Stimulated activated CD8-positive, alpha-beta memory T cell treated with anti-CD3 and anti-CD28 coated beads, Interleukin-15, amount 100 ng/mL, for 1 hour (primary cell): ENCODE measurements at places on chromosomes 13 and 19.
A peak's percentile ranks its signal among the peaks of the same experiment; 100 is the strongest.

GRCh38 chr13:67437244-67437643 is 207.1 kb upstream of the PCDH9 start:
- no peak for DNase-seq

DNA sequence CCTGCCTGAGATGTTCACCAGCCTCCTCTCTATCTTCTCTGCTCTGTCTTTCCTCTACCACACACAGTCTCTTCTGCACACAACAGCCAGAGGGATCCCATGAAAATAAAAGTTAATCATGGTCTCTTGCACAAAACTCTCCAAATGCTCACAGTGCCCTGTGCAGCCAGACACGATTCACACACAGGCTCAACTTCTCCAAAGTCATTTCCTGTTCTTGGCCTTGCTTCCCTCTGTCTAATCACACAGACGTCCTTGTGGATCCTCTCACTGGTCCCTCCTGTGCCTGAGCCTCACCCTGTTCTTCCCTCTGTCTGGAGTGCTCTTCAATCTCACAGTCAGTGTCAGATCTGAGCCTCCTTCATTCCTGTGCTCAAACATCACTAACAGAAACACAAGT is 7.8 kb downstream of the SIGLEC12 start:
- DNase-seq, result no peak

GRCh38 chr13:66098931-66099628 is 1131.1 kb downstream of the PCDH9 start:
- no peak for DNase-seq

GRCh38 chr19:10320602-10321416 is 5.0 kb upstream of the FDX2 start:
- DNase-seq, result no peak

DNA sequence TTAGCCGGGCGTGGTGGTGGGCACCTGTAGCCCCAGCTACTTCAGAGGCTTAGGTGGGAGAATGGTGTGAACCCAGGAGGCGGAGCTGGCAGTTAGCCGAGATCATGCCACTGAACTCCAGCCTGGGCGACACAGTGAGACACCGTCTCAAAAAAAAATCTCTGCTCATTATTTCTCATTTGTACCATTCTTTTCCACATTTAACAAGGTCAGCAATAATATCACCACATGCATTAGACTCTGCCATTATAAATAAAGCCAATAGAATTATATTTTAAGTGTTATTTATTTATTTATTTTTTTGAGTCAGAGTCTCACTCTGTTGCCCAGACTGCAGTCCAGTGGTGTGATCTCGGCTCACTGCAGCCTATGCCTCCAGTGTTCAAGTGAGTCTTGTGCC is 24.2 kb downstream of the UGGT2 start:
- no peak for DNase-seq

DNA sequence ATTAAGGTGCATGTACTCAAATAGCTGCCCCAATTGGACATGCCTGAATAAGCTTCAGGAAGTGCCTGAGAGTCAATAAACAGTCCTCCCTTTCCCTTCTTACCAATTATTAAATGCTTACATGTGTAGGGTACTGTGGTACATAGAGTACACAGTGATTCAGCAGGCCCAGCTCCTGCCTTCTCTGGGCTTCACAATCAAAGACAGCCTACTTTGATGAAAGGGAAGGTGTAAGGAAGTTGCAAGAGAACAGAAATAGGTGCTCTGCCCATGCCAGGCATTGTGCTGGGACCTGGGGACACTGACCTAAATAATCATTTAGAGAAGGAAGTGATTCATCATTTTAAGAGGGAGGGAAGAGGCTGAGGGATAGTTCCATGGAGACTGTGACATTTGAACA is 17.2 kb downstream of the FRY start:
- no peak for DNase-seq

- no peak for DNase-seq
These were observed 60.0 kb downstream of the ZNF627 start for GRCh38 chr19:11657307-11657706.

DNA sequence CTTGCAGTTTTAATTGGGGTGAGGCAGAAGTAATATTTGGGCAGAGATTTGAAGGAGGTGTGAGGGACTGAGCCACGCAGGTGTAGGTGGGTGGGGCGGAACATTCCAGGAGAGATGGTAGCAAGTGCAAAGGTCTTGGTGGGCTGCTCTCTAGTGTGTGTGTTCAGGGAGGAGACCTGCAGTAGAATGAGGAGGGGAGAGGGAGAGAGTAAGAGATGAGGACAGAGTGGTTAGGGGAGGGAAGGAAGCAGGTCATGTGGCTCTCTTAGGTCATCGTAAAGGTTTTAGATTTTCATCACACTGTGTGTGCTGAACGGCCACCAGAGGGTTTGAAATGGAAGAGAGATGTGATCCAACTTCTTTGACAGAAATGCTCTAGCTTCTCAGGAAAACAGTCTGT is 33.5 kb downstream of the WASF3 start:
- DNase-seq, result no peak

DNA sequence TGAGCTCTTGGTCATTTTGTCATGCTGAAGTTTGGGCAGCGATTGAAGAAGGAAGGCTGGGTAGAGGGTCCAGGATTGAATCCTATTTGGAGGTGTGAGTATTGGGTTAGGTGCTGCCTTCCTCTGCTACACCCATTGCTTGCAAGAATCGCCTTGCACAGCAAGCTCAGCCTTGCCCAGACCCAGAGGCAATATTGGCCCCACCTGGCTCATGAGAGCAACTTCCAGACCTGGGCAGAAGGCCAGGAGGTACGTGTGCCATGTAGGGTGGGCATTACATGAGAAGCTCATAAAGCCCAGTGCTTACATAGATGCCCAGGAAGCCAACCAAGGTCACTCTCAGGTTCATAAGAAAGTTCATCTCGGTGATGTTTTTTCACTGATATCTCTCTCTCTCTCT is 718.0 kb downstream of the EFNB2 start:
- no peak for DNase-seq

GRCh38 chr13:29594710-29595379 is 643 bp downstream of the SLC7A1 start:
- DNase-seq, result peak; percentile 31

- DNase-seq, result no peak
These were observed at the start of gene TNNI3 for GRCh38 chr19:55157064-55157908. Gene TNNI3, minus strand, starts transcription at chr19:55157732. Its CDS starts 143 bp downstream, at chr19:55157589.

GRCh38 chr19:40640744-40641143 is 39.6 kb downstream of the LTBP4 start:
- no peak for DNase-seq

- no peak for DNase-seq
These were observed 8.6 kb downstream of the PLPPR2 start for GRCh38 chr19:11363881-11364280.

DNA sequence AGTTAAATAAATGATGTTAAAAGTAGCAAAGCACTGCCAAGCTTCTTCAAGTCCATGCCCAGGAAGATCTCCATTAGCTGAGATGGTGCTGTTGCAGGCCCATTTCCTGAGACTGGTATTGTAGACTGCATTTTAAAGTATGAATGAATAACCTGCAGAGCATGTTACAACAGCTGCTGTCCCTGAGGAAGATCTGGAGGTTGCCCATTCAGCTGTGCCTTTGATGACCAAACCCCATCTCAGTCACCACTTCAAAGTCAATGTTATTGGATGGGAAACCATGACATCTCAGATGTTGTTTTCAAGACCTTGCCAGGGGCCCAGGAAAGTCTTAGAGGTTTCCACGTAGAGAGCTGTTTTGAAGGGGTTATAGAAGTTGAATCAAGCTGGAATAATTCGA is 281.3 kb downstream of the MTUS2 start:
- no peak for DNase-seq

DNA sequence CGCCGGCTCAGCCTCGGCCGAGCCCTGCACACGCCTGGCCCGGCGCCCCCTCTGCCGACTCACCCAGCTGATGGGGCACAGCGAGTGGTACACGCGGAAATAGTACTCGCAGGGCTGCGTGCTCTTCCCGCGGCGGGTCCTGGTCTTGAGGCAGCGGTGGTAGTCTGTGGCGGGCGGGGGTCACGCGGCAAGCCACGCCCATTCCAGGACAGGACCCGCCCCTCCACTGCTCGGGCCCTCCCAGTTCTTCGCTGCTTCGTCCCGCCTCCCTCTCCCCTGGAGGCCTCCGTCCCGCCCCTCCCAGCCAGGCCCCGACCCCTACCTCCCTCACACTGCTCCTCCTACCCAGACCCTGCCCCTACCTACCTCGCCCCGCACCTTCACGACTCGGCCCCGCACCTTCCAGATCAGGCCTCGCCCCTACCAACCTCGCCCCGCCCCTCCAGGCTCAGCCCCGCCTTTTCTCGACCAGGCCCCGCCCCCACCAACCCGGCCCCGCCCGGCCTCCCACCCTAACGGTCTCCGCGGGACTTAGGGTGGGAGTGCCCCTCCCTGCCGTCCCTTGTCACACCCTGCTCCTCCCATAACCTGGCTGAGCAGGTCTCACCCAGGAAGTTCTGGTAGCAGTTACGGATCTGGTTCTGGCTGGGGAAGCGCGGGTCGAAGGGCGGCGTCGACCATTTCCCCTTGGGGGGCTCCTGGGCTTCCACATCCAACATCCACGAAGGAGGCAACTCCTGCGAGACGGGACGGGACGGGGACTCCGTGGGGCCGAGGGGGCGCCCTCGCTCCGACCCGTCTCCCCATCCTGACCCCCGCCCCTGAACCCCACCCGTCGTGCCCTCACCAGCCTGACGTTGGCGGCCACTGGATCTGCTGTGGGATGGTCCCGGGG is 469 bp downstream of the COX6B2 start:
- DNase-seq, result peak; percentile 34

DNA sequence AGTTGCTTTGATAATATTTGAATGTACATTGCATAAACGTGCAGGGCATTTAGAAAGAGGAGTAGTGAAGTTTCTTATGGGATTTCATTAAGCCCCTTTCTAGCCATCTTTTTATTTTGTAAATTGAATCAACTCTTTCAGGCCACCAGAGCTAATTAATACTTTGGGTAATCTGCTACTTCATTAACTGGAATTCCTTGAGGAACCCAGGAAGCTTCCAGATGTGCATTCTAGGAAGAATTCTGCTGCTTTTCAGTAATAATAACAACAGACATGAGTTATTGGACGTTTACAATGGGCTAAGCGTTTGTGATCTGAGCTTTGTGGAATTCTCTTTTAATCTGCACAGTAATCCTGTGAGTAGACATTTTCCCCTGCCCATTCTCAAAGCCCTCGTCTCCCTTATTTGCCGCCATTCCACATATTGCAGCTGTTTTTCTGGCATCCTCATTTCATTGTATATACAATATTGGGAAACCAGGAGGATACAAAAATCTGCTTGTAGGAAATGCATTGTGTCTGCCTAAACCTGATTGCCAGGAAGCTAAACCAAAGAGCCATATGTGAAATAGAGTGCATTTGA is 103.9 kb downstream of the HS6ST3 start:
- no peak for DNase-seq
